Mesendoderm (in vitro differentiated cells): ENCODE measurements at places on chromosomes 4 and X.

- DNase-seq = no peak
- no peak overlapping the region for H3K27ac ChIP-seq
- no peak overlapping the region for H3K4me3 ChIP-seq
Observed at GRCh38 chr4:1784789-1785591, 8.1 kb upstream of the FGFR3 start.

GRCh38 chr4:6692379-6692778 lies 1.3 kb upstream of the S100P start:
- H3K27ac ChIP-seq = no peak overlapping the region
- H3K4me3 ChIP-seq = no peak overlapping the region
- peaks cover 9% of the 10 kb centered on the region for H3K4me1 ChIP-seq
- H3K36me3 ChIP-seq = no peaks in the 10 kb centered on the region
- DNase-seq = no peak

GRCh38 chrX:120306630-120307029 lies 4.6 kb downstream of the TMEM255A start:
- no peak overlapping the region for H3K4me3 ChIP-seq
- DNase-seq = no peak
- H3K27ac ChIP-seq = peak overlapping the region; percentile 31
- H3K27me3 ChIP-seq = no peaks in the 10 kb centered on the region

GRCh38 chr4:97987019-97987648 lies 156.1 kb downstream of the STPG2 start:
- no peak overlapping the region for H3K4me3 ChIP-seq
- no peak overlapping the region for H3K27ac ChIP-seq
- no peaks in the 10 kb centered on the region for H3K36me3 ChIP-seq
- H3K4me1 ChIP-seq = no peaks in the 10 kb centered on the region

- H3K4me1 ChIP-seq = no peaks in the 10 kb centered on the region
- H3K36me3 ChIP-seq = no peaks in the 10 kb centered on the region
- no peaks in the 10 kb centered on the region for H3K27me3 ChIP-seq
- H3K4me3 ChIP-seq = no peak overlapping the region
Observed at GRCh38 chr4:119218093-119218492, 5.6 kb downstream of the USP53 start.

DNA sequence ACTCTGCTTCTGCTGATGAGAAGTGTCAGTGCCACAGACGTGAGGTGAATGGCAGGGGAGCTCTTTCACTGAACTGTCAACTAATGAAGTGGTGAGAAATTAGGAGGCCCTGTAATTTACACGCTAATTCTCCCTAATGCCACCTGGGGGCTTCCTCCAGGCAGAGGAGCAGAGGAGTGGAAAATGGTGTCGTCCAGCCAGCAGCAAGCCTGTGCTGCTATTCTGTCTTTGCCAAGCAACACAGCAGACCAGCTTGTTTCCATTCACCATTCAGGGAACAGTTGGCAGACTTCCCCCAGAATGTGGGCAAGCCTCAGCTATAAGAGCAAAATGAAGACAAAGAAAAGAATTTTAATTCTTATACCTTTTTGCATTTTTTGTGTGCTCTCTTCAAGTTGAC lies 245.2 kb upstream of the TET2 start:
- DNase-seq = peak; percentile 48
- no peak overlapping the region for H3K27ac ChIP-seq
- H3K36me3 ChIP-seq = no peaks in the 10 kb centered on the region

- H3K27me3 ChIP-seq = no peaks in the 10 kb centered on the region
- no peaks in the 10 kb centered on the region for H3K4me1 ChIP-seq
- peak; percentile 65 for DNase-seq
- no peaks in the 10 kb centered on the region for H3K36me3 ChIP-seq
Observed at GRCh38 chrX:12814420-12814819, 23.2 kb downstream of the PRPS2 start.

- no peaks in the 10 kb centered on the region for H3K27me3 ChIP-seq
- no peak overlapping the region for H3K4me3 ChIP-seq
- H3K36me3 ChIP-seq = no peaks in the 10 kb centered on the region
- H3K4me1 ChIP-seq = no peaks in the 10 kb centered on the region
- H3K27ac ChIP-seq = no peak overlapping the region
- DNase-seq = peak; percentile 69
Observed at GRCh38 chr4:122602277-122603142, 18.4 kb downstream of the IL21 start.

DNA sequence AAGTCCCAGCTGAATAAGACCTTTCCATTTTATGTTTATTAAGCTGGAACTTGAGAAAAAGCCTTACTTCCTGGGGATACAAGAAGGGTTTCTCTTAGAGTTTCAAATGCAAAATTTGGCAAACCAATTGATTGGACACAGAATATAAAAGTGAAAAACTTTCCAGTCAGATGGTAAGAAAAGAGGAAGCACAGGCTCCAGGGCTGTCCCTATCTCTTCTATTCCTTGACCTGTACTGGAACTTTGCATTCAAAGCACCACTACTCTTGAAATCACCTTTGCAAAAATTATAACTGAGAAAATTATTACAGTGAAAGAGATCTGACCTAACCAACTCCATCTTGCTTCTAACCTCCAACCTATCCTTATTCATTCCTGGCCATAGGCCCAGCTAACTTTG lies 11.7 kb downstream of the PROM1 start:
- H3K4me1 ChIP-seq = peaks cover 9% of the 10 kb centered on the region
- no peak for DNase-seq
- no peak overlapping the region for H3K4me3 ChIP-seq
- no peaks in the 10 kb centered on the region for H3K27me3 ChIP-seq

GRCh38 chr4:71261633-71262121 lies 77.1 kb upstream of the SLC4A4 start:
- H3K27ac ChIP-seq = no peak overlapping the region
- DNase-seq = no peak
- H3K4me3 ChIP-seq = no peak overlapping the region

- no peak for DNase-seq
- no peaks in the 10 kb centered on the region for H3K27me3 ChIP-seq
- H3K36me3 ChIP-seq = no peaks in the 10 kb centered on the region
- no peaks in the 10 kb centered on the region for H3K4me1 ChIP-seq
Observed at GRCh38 chr4:151358266-151358665, 32.9 kb upstream of the SH3D19 start.

DNA sequence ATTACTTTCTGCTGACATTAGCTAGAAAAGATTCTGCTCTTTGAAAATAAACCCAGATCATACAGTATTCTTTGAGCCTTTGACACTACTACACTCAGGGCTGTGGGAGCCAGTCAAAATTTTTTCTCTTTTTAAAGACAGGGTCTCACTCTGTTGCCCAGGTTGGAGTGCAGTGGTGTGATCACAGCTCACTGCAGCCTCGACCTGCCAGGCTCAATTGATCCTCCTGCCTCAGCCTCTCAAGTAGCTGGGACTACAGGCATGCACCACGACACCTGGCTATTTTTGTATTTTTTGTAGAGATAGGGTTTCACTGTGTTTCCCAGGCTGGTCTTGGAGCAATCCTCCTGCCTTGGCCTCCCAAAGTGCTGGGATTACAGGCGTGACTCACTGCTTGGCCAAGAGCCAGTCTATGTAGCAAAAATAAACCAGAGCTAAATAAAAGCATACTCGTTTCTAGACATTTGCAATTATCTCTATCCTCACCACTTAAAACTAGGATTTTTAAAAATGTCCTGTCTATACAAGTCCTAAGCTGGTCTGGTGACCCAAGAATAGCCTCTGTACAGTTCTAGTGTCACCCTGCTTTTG lies 43.2 kb downstream of the AKAP4 start:
- no peak overlapping the region for H3K27ac ChIP-seq
- DNase-seq = no peak
- H3K36me3 ChIP-seq = no peaks in the 10 kb centered on the region
- H3K4me3 ChIP-seq = no peak overlapping the region
- H3K27me3 ChIP-seq = no peaks in the 10 kb centered on the region
- H3K4me1 ChIP-seq = no peaks in the 10 kb centered on the region

- no peaks in the 10 kb centered on the region for H3K27me3 ChIP-seq
- peaks cover 6% of the 10 kb centered on the region for H3K4me1 ChIP-seq
- no peak overlapping the region for H3K27ac ChIP-seq
- H3K36me3 ChIP-seq = no peaks in the 10 kb centered on the region
- no peak for DNase-seq
Observed at GRCh38 chr4:173446416-173446815, 47.5 kb upstream of the SCRG1 start.

- no peaks in the 10 kb centered on the region for H3K4me1 ChIP-seq
- H3K27ac ChIP-seq = no peak overlapping the region
- no peak overlapping the region for H3K4me3 ChIP-seq
- H3K27me3 ChIP-seq = no peaks in the 10 kb centered on the region
Observed at GRCh38 chr4:3219761-3220475, 29.0 kb upstream of the MSANTD1 start.

- H3K27me3 ChIP-seq = no peaks in the 10 kb centered on the region
- no peak for DNase-seq
- H3K4me3 ChIP-seq = no peak overlapping the region
- no peaks in the 10 kb centered on the region for H3K36me3 ChIP-seq
Observed at GRCh38 chr4:627347-628125, 2.2 kb downstream of the PDE6B start.

DNA sequence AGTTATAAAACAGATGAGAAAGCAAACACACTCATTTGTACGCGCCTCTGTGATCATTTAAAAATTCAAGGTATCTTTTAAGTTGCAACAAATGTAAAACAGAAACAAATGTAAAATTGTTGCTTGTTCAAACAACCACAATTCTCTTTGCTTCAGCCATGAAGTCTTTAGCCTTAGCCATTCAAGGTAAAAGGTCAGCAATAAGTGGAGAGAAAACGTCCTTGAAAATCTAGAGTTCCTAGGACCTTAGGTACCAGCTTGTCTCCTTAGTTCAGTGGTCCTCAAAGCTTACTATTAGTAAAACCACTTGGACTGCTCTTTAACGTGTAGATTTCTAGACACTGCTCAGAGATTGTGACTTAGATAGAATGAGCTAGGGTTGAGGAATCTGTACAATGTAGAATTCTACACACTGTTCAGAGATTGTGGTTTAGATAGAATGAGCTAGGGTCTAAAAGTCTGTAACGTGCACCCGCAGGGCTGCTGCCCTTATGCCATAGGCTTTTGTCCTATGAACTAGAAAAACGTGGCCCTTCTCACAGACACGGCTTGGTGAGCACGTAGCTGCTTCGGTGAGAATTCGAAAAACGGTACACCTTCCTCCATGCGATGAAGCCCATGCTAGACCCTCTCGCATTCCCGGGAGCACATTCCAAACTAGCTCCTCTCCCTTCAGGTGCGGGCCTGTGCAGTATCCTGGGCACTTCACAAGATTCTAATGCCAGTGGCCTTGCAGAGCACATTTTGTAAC lies 1.7 kb downstream of the PLAC8 start:
- no peaks in the 10 kb centered on the region for H3K27me3 ChIP-seq
- H3K27ac ChIP-seq = no peak overlapping the region
- no peaks in the 10 kb centered on the region for H3K36me3 ChIP-seq
- DNase-seq = no peak
- H3K4me3 ChIP-seq = no peak overlapping the region

DNA sequence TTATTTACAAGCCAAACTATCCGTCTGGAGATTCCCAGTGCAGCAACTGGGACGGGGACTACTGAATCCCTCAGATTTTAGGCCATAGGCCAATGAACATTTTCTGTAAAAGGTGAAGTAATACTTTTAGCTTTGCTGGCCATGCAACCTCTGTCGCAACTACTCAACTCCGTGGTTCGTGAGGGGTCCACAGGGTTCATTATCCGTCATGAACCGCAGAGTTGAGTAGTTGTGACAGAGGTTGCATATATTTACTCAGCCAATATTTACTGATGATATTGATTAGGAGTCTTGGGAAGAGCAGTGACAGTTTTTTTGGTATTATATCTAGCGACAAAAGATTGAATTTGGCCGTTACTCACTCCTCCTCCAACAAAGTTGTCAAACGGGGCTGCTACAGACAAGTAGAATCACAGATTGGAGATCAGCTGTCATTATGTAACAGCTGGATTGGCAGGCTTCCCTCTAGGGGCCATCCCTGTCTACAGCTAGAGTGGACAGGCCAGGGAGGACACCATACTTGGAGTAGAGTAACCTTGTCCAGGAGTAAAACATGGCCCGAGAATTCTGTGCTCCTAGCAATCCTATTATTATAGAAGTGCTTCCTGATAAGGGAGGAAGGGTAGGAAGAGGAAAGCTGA lies 37.2 kb upstream of the CD38 start:
- no peaks in the 10 kb centered on the region for H3K27me3 ChIP-seq
- no peak for DNase-seq
- H3K4me1 ChIP-seq = no peaks in the 10 kb centered on the region
- no peak overlapping the region for H3K27ac ChIP-seq
- no peak overlapping the region for H3K4me3 ChIP-seq

GRCh38 chr4:102036016-102036415 lies 245.5 kb downstream of the BANK1 start:
- no peak for DNase-seq
- H3K36me3 ChIP-seq = no peaks in the 10 kb centered on the region
- no peak overlapping the region for H3K4me3 ChIP-seq

GRCh38 chr4:151930372-151930771 lies 169.6 kb upstream of the GATB start:
- H3K27ac ChIP-seq = no peak overlapping the region
- no peaks in the 10 kb centered on the region for H3K36me3 ChIP-seq
- no peaks in the 10 kb centered on the region for H3K4me1 ChIP-seq

DNA sequence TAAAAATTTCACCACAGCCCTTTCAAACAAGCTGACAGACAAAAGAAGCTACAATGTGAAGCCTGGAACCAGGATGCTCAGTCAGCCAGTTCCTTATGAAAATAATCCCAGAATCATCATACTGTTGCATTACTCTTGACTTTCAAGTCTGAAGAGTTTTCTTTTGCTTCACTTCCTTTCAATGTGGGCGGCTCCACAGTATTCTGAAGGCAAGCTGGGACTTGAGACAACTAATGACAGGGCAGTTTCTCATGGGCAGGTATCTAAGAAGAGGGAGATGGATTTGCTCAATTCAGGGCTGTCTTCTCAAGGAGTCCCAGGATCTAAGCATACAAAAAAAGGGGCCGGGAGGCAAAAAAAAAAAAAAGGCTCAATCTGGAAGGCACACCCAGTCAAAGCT lies 173.4 kb downstream of the PAPSS1 start:
- H3K27me3 ChIP-seq = no peaks in the 10 kb centered on the region
- no peak for DNase-seq
- no peak overlapping the region for H3K4me3 ChIP-seq
- H3K27ac ChIP-seq = no peak overlapping the region
- H3K4me1 ChIP-seq = no peaks in the 10 kb centered on the region

DNA sequence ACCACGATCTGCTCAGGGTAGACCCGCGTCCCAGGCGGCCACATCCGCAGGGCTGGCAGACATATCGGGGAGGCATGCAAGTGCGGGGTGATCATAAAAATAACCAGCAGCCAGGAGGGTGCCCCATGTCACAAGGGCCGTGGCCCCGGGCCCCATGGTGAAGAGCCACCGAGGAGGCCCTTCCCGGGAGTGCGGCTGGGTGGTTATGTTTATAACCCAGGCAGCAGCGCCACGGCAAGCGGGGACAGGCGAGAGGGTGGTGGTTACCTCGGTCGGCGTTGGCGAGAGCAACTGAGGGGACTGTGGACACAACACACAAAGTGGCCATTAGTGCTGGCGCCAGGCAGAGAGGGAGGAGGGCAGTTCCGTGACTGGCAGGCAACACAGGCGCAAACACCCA lies 92.7 kb upstream of the AFAP1 start:
- no peak overlapping the region for H3K4me3 ChIP-seq
- no peaks in the 10 kb centered on the region for H3K27me3 ChIP-seq
- no peak for DNase-seq
- no peaks in the 10 kb centered on the region for H3K36me3 ChIP-seq
- H3K27ac ChIP-seq = no peak overlapping the region
